HCEC 1CT (cell line): ENCODE measurements at places on chromosomes 12 and 14.
A peak's percentile ranks its signal among the peaks of the same experiment; 100 is the strongest.

- no peak for DNase-seq
Observed at GRCh38 chr12:47941871-47942613, 21.4 kb upstream of the TMEM106C start.

DNA sequence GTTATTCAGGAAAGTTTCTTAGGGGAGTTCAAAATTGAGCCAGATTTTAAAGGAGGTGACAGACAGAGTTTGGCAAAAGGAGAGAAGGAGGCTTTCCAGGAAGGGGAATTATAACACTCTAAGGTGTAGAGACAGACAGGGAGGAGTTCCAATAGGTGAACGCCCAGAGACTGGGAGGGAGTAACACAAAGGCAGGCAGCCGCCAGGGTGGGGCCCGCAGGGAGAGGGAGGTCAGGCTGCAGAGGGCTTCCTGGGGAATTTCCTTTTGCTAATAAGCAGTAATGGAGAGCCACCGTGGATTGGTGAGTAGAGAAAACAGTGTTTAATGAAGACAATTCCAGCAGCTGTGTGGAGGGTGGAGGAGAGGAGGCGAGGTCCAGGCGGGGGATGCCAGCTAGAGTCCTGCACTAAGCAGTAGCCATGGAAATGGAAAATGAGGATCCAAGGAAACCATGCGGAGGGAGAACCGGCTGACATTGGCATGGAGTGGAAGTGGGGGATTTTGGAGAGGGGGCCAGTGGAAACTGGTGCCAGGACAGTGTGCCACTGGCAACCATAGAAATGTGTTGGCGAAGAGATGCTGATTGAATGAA lies 22.2 kb downstream of the GRIN2B start:
- no peak for DNase-seq

DNA sequence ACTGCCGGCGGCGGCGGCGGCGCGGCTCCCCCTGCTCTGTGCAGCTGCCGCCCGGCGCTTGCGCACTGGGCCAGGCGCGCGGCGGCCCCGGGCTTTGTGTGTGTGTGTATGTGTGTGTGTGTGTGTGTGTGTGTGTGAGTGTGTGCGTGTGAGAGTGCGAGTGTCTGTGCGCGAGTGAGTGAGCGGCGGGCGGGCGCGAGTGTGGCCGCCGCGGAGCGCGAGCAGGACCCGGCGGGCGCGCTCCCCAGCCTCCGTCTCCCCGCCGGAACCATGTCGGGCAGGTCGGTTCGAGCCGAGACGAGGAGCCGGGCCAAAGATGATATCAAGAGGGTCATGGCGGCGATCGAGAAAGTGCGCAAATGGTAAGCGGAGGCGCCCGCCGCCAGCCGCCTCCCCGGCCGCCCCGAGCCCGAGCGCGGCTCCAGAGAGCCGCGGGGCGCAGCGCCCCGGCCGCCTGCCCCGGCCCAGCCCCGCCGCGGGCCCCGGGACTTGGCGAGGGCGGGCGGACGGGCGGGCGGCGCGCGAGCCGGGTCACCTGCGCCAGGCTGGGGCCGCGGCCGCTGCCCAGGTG lies at the start of gene BCL7A:
Gene BCL7A, plus strand, starts transcription at position 63 of the 571 bp plus-strand sequence. Its CDS starts 208 bp downstream, at position 271.
- peak; percentile 64 for DNase-seq

GRCh38 chr14:69045857-69046475 lies 66.9 kb upstream of the ACTN1 start:
- no peak for DNase-seq

DNA sequence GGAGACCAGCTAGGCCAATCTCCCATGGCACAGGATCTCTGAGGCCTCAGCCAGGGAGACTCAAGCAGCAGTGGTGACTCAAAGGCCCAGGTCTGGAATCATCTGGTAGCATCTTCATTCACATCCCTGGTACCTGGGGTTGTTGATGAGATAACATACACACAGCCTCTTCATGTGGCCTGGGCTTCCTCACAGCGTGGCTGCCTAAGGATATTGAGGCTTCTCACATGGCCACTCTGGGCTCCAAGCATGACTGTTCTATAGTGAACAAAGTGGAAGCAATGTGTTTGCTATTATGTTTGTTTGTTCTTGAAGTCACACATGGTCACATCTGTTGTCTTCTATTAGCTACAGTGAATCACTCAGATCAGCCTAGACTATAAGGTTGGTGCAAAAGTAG lies 584.1 kb downstream of the VRK1 start:
- DNase-seq = no peak

DNA sequence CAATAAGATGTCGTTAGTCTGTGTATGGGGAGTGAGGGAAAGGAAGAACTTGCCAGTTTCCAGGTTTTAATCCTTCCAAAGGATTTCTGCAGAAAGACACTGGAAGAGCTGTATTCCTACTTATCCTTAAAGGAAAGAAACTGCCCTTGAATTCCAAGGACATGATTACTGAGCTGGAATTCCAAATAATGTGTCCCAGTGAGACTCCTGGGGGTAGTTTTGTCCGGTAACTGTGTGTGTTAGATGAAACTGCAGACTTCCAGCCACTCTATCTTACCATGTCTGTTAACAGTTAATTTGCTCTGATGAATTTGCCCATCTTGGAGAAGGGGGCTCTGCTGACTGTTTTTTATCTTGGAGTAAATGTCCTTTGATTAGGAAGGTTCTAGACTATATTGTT lies 33.0 kb downstream of the CKB start:
- DNase-seq = no peak

DNA sequence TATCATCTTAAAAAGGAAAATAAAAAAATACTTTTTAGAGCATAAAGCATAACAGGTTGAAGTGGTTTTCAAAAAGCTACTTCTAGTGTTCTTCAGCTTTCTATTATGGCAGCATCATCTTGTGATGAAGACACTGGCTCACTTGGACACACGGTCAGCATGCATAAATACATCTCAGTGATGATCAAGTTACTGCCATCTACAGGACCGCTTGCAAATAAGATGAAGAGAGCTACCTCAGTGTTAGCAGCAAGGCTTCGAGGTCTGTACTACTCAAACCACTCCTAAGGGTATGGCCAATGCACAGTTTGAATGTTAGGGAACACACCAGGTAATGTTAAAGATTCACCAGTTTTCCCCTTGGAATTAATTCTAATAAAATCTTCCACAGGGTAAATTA lies 58.8 kb downstream of the GALC start:
- DNase-seq = no peak

GRCh38 chr14:75417674-75418073 lies 10.1 kb upstream of the JDP2 start:
- DNase-seq = peak; percentile 55

DNA sequence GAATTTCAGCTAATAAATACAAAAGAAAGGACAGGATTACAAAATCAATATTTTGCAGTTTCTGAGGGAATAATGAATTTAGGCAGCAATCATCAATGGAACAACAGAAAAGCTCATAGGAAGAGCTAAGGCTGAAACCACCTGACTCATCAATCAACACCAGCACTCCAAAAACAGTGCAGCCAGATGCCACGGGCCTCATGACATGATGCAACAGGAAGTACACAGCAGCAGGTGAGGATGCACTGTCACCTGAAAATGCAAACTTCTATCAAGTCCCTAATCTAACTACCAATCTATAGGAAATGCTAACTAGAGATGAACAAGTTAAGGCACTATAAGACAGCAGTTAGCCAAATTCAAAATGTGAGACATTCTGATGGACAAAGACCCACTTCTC lies 21.7 kb downstream of the GNS start:
- no peak for DNase-seq

DNA sequence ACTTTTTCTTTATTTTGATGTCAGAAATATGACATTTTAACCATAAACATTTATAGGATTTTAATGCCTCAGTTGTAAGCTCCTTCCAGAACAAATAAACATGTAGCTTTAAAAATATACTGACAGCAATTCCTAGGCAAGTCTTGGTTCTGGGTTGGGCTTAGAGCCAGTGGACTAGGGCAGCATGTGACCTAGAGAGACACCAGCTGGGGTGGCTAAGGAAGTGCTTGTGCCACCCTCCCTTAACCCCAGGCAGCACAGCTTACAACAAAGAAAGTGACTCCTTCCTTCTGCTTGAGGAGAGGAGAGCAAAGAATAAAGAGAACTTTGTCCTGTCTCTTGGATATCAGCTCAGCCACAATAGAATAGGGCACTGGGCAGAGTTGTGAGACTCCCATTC lies 61.6 kb upstream of the KTN1 start:
- DNase-seq = peak; percentile 19

DNA sequence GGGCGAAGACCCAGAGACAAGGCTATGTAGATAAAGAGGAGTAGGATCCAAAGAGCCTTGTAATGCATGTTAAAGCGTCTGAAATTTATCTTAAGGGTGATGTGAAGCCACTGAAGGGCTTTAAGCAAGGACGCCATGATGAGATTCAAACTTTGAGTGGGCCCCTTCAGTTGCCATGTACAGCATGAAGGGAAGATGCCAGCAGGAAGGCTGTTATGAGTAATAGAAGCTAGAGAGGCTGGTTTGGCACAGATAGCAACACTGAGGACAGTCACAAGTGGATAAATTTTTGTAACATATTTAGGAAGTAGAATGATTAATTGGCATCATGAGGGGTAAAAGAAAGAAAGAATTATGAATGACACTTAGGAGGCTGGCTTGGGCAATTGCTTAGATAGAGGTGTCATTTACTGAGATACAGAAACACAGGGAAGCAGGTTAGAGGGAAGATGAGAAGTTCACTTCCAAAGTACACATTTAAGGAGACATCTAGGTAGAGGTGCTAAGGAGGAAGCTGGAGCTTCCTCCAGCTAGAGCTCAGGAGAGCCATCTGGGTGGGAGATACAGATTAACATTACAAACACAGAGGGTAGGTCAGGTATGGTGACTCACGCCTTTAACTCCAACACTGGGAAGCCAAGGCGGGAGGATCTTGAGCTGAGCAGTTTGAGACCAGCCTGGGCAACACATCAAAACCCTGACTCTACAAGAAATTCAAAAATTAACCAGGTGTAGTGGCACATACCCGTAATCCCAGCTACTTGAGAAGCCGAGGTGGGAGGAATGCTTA lies 13.7 kb downstream of the ATG2B start:
- peak; percentile 6 for DNase-seq

GRCh38 chr12:64419696-64420095 lies 15.5 kb downstream of the XPOT start:
- no peak for DNase-seq

DNA sequence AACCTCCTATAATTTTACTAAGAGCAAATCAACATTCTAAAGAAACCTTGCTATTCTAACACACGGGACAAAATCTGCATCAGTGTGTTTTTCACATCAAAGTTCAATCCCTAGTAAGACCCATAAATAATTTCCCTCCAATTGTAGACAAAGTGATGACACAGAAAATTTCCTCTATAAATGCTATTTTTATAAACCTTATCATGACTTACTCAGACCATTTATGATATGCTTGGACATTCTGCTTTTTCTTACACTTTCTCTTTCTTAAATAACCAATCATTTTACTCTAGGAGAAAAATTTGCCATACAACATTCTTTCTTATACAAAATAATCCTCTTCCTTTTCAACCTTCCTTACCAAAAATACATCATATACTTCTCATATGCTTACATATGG lies 67.0 kb downstream of the SDR9C7 start:
- no peak for DNase-seq
